Foreskin keratinocyte (primary cell): ENCODE measurements at places on chromosomes 2 and 18. TPM values are rescaled to one million over a fixed set of nuclear protein-coding genes. Genes with fewer than 3 reads are reported as not detected.

GRCh38 chr2:147485210-147485851, 359.5 kb upstream of the ACVR2A start:
- no peak for DNase-seq

- no peak for DNase-seq
Observed at GRCh38 chr2:225779829-225780228, 380.3 kb downstream of the NYAP2 start.

DNA sequence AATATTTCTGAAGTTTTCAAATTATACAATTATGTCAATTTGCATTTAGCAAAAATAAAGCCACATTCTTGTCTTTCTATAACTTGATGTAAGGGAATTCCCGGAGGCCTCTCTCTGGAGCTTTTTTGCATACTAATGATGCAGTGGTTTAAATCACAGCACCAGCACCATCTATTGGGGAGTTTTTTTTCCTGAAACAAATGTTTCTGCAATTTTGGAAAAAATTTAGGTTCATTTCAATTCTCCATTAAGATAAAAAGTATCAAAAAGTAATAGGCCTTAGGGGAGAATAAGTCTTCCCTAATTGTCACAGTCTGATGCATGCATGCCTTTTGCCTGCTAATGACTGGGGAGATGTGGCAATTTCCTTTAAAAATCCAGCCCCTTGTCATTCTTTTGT, 13.5 kb downstream of the CBLN2 start:
- no peak for DNase-seq

DNA sequence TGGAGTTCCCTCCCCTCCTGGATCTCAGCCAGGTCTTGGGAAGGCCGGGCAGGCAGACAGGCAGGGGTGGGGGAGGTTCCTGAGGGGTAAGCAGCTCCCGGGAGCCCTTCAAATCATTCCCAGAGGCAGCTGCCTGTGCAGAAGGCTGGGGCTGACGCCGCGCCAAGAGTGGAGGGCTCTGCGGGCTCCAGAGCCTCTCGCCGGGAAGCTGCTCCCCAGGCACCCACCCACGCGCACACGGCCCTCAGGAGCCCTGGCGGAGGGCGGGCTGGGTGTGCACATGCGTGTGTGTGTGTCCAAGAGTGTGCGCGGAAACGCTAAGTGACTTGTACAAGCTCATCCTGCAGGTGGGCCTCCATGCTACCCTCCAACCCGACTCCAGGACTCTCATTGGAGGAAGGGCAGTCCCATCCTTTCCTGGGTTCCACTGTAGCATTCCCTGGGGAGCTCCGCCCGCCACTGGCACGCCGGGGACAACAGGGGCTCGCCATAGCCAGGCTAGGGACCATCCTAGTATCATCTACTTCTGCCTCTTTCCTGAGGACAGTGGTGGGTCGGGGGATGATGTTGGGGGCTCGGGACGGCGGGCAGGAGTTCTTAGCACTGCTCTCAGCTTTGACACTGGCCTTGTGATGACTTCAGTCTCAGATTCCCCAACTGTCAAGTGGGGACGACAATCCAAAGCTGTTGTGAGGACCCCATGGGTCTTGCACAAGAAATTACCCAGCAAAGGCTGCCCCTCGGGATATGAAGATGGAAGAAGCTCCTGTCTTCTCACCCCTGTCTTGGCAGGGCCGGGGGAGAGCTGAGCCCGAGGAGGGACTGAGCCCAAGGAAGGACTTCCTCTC, 50.3 kb downstream of the INHBB start:
- no peak for DNase-seq

The PPP4R3B gene
- 34.4 and 36.4 TPM in 2 replicates for total RNA-seq

GRCh38 chr18:13211534-13211933, 7.0 kb upstream of the LDLRAD4 start:
- no peak for DNase-seq

DNA sequence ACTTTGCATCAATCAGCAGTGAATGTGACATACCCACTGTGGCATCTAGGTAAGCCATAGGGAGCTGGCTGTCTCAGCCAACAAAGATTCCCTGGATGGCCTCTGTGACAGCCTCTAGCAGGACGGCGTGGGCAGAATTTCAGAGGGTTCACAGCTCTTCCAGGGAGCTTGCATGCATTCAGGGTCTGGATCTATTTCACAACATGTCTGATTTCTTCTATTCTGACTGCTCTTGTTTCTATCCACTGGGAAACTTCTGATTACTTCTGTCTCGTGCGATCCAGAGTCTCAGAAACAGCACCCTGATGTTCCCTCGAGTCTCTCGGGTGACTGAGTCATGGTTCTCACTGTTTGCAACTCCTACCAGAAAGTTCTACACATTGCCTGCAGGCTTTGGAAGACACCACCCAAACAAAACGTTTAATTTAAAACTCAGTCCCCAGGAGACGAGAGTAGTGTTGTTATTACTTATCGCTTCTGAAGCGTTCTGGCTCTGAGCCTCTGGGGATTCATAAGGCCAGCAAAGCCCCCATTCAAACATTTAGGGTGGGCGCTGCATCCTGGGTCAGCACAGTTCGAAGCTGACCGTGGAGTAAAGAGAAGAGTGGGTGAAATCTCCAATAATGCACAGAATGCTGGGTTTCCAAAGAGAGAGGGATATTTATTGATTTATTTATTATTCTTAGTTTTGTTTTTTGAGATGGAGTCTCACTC, 41.9 kb upstream of the ODC1 start:
- no peak for DNase-seq

DNA sequence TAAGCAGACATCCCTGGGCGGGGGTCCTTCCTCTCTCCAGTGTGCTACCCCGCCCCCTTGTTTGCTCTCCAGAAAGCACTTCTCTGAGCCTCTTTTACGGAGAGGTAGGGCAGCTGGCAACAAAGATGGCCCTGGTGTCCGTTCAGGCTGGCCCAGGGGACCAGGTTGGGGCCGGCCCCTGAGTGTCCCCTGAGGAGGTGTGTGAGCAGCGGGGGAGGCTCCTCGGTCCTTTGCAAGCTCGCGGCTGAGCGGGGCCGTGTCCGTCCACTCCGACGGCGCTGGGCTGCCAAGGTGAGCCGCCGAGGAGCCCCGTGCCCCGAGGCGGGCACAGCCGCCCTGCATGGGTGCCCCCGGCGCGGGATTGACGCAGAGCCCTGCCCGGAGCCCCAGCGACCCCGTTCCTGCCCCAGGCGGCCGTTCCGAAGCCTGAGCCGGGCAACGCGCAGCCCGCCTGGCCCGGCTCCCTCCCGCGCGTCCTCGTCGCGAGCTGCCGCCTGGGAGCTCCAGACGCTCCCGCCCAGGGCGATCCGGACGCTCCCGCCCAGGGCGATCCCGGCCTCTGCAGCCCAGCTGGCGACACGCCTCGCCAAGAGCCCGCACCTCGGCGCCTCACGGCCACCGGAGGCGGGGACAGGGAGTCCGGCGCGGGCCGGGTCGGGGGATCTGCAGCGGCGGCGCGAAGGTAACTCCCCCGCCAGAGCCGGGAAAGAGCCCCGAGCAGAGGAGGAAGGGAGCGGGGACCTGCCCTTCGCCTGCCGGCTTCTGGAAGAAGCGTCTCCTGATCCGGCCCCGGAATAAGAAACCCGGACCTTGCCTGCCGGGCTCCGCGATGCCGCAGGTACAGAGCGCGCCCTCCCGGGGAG, at the start of gene PROKR1:
TSS of gene PROKR1 (plus strand) at position 569 of the 863 bp plus-strand sequence. CDS start 2,243 bp downstream, outside the sequence.
- no peak for DNase-seq

DNA sequence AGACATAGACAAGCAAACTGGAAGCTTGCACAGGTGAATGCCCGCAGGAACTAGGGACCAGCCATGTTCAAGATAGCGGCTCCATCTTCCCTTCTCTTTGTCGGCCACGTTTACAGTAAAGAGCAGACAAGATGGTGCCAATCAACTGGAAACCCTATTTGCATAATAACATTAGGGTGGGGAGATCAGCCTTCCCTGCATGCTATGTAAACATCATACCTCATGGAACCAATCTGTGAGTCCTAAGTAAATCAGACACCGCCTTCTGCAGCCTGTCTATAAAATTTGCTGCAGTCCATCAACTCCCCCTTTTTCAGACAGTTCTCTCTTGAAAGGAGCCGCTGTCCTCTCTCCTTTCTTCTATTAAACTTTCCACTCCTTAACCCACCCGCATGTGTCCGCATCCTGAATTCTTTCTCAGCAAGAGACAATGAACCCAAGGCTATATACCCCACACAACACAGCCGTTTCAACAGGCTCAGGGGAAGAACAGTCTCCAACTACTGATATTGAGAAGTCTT, 384.4 kb downstream of the EIPR1 start:
- DNase-seq = no peak

DNA sequence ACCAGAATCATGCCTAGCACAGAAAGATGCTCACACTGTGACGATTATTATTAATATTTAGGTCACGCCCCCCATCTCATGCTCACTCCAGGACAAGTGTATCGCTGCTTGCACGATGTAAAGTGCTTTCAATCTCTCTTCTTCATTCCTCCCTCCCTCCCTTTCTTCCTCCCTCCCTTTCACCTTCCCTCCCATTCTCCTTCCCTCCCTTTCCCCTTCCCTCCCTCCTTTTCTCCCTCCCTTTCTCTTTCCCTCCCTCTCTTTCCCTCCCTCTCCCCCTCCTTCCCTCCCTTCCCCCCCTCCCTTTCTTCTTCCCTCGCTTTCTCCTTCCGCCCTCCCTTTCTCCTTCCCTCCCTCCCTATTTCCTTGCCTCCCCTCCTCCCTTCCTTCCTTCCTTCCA, 19.6 kb downstream of the TGOLN2 start:
- DNase-seq = no peak

DNA sequence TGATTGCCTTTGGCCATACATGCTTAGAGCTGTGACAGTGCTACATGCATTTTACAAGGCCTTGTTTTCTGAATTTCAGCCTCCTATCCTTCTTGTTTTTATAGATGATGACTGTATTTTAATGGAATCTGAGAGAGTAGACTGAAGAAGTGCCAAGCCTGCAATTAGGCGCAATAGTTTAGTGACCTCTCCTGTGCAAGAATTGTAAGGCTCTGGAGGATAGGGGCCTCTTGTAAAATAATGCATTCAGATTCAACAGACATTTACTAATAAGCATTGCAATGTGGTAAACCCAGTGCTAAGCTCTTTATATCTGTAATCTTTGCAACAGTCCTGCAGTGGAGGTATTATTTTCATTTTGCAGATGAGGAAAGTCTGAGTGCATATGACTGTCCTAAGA, 105.5 kb downstream of the TDRD15 start:
- no peak for DNase-seq

GRCh38 chr2:158936978-158937377, 31.5 kb upstream of the TANC1 start:
- peak; percentile 75 for DNase-seq

The EFR3B gene
- total RNA-seq = 0.21 and 0.58 TPM in 2 replicates

The ABHD1 gene
- not detected in 2 replicates for total RNA-seq

GRCh38 chr2:146807568-146808168, 1037.2 kb upstream of the ACVR2A start:
- no peak for DNase-seq

DNA sequence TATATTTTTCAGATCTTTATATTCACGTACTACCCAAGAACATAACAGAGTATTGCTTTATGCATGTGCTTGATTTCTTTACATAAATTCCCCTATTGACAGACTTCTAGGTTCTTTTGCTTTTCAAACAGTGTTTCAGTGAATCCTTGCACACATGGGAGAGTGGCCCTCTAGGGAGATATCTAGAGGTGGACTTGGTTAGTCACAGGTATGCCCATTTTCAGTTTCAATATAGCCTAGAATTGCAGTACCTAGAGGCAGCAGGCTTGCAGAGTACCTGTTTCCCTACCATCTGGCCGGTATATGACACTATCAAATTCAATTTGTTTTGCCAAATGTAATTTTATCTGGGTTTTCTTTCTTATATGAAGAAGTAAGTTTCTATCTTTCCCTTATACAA, 36.8 kb downstream of the EML6 start:
- DNase-seq = no peak

- peak; percentile 67 for DNase-seq
Observed at GRCh38 chr2:218733171-218734021, 22.8 kb downstream of the TTLL4 start.

- no peak for DNase-seq
Observed at GRCh38 chr18:6248017-6248416, 166.7 kb downstream of the L3MBTL4 start.

- no peak for DNase-seq
Observed at GRCh38 chr2:14634182-14634488, 1.6 kb downstream of the LRATD1 start.

The SPDYA gene
- 0.35 and 0.41 TPM in 2 replicates for total RNA-seq

The UPP2 gene
- not detected in 2 replicates for total RNA-seq

- no peak for DNase-seq
Observed at GRCh38 chr2:150631236-150631821, 143.9 kb upstream of the RND3 start.

DNA sequence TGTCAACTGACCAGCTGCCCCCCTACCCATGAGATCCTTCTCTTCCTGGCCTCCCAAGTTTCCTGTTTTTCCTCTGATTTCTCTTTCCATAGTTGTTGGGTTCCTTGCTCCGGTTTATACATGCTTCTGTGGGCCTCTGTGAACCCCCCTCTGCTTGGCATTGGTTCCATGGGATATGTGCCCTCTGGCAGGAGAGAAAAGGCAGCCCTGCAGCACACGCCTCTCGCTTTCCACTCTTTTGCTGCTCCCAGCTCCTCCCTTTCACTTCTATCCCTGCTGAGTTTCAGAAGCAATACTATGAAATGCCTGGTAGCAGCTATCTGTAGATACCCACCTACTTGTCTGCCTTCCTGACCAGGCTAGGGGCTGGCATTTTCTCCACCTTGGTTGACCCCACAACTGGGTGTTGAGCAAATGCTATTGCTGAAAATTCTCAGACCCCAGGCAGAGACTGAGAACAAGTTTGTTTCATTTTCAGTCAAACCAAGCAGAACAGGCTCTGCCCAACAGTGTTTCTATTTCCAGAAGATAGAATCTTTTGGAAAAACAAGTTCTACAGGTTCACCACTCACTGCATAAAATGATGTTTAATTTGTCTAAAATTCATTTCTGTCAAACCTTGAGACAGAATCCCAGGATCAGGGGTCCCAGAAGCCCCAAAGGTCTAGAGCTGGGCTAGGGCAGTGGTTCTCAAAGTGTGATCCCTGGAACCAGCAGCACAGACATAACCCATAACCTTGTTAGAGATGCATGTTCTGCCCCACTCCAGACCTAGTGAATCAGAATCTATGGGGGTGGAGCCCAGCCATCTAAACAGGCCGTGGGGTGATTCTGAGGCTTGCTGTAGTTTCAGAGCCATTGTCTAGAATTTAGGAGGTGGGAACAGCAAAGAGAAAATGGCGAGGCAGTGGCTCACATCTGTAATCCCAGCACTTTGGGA, 13.4 kb downstream of the CAPG start:
- DNase-seq = no peak

The SCN7A gene
- 0.07 TPM in 1 of 2 replicates, not detected in the other for total RNA-seq

The SFXN5 gene
- 7.3 and 9.7 TPM in 2 replicates for total RNA-seq

GRCh38 chr2:99660616-99661406, 171.0 kb upstream of the REV1 start:
- no peak for DNase-seq

DNA sequence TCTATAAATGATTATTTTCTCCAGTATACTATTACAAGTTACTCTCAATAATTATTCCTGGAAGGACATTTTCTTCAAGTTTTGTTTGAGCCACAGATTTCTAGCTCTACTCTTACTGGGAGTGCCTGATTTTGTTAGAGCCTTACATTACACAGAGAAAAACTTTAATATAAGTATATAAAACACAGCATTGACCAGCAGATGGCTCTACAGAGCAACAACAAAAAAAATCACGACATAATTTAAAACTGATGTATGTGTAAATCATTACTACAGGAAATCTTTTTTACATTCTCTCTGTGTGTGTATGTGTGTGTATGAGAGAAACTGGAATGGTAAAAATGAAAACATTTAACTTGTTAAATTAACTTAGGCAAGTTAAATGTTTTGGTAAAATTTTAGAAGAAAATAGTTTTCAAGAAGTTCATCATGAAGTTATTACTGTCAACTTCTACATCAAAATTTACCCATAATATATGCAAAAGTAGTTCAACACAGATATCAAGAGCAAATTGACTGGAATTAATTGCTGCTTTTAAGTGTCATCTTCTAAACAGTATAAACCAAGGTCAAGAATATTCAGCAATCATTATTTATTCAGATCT, 103.3 kb downstream of the MDH1 start:
- no peak for DNase-seq
